ENCODE measurements at places on chromosomes 6 and 20. TPM values are rescaled to one million over a fixed set of nuclear protein-coding genes. Genes with fewer than 3 reads are reported as not detected.

DNA sequence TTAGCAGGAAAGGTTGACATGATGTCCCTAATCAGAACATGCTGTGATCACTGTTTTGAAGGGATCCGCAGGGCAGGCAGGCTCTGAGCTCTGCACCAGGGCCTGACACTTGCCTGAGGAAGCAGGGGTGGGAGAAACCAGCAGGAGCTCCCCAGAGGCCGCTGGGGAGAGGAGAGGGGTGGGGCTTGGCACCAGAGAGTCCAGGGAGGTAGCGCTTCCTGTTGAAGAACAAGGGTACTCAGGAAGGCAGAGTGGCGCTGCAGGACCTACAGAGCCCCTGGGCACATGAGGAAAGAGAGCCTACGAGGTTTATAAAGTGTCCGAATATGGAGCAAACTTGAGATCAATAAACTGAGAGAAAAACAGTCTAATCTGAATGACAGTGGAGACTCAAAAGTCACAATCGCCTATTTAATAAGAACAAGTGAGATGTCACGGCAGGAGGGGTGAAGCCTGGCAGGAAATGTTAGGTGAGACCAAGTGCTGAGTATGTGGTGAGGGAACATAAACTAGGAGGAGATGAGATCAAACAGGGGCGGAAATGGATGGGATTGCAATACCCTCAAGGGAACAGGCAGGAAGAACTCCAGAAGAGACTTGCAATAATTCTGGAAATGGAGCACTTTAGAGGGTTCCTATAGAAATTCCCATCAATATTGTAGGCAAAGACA lies 5.8 kb upstream of the TBXT start:
- no peak for DNase-seq

DNA sequence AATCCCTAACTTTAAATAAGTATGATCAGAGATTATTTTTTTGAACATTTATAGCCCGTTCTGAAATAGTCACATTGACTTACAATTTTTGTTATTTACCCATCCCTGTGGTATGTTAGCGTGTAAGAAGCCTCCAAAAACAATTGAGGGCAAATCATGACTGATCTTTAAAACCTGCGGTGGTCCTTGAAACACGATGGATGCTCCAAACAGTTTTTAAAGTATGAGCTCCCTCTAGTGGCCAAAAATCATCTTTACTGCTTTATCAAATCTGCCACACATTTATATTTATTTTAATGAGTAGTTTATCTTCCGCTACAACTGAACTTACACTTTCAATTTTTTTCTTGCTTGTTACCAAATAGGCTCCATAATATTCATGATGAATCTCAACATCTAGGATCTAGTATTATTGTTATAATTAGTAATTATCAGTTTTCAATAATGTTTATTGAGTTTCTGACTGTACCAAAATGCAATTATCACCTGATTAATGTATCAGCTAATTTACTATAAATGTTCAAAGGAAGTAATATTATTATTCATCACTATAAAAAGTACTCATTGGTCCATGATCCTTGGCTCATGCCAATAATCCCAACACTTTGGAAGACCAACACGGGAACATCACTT lies 52.2 kb downstream of the MARCKS start:
- DNase-seq: peak; percentile 76

DNA sequence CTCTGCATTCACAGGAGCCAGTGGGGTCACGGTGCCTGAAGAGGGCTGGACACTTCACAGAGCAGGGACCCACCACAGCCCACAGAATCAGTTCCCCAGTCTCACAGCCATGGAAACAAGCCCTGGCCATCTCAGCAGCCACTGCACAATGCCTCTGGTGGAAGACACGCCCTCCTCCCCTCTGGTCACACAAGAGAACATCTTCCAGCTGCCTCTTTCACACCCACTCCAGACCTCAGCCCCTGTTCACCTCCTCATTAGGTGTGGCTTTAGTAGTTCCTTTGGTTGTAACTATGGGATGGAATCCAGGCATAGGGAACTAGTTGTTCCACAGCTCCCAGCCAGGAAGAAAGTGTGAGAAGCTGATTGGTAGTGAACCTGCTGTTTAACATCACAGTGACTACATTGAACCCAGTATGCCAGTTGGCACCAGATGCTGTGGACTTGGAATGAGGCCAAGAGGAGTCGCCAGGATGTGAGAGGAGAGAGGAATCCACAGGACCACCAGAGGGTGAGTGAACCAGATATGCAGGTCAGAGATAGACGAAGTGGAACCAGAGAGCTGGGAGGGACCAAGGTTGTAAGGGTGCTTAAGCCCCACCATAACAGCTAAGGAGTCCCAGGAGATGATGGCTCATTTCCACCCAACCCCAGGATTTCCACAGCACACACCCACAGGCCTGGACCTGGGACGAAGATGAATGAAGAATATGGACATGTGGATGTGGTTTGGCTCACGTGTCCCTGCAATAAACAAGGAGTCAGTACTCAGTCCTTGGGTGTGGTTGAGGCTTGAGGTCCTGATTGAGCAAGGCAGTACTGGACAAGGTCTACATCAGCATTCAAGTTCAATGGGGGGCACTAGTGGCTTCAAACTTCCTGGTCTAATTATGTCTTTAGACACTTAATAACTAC lies 8.8 kb upstream of the BTN3A3 start:
- peak; percentile 75 for DNase-seq

- no peak for DNase-seq
These were observed 216.4 kb downstream of the ANKRD60 start for GRCh38 chr20:58011947-58012610.

DNA sequence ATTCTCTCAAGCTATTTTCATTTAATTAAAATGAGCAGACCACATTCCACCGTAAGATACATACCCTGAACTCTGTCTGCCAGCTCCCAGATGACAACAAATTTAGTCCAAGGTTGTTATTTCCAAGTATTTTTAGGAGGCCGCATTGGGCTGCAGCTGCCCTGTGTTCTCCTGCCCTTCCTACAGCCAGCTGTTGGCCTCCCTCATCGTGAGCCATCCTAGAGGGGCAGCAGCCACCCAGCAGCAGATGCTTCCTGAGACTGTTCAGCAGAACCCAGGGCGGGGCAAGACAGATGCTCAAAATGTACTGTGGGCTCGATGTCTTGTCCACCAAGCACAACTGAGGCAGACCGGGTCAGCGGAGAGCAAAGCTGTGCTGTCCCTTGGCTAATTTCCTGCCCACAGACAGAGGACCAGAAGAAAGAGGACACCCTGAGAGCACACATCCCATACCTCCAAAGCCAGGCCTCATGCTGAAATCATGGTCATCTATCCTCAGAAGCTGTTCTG lies 16.4 kb downstream of the GABRR1 start:
- no peak for DNase-seq

Gene ULBP2
- 10.0 TPM for polyA plus RNA-seq

All from fibroblast of lung (primary cell).